Bone marrow (tissue), 2 donors: ENCODE measurements at places on chromosomes 4 and X.

DNA sequence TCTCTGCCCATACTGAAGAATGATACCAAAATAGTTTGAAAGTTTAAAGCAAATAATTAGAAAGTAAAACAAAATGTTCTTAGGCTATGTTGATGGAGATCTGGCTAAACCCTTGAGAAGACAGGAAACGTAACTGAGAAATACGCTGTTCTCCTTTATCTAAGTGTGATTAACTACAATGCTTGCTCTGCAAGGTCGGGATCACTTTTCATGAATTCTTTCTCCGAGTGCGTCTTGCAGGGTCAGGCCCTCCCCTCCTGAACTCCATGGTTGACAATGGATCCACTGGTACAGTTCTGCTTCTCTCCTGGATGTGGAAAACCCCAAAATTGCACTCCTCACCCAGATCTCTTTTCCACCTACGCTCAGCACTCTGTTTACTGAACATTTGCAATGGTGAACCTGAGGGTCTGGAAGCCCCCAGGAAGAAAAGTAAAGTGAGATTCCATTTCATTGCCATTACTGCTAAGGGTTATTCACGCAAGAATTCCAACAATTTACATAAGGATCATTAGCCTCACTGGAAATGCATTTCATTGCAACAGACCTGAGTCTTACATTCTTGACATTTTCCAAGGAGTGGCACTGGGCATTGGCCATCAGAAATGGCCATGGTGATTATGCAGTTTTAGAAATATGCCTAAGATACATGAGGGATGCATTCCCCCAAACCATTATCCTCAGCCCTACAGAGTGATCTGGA, 24.6 kb upstream of the WWC2 start:
- no peak for DNase-seq

GRCh38 chr4:143357161-143357845, 20.6 kb downstream of the GAB1 start:
- DNase-seq = no peak

DNA sequence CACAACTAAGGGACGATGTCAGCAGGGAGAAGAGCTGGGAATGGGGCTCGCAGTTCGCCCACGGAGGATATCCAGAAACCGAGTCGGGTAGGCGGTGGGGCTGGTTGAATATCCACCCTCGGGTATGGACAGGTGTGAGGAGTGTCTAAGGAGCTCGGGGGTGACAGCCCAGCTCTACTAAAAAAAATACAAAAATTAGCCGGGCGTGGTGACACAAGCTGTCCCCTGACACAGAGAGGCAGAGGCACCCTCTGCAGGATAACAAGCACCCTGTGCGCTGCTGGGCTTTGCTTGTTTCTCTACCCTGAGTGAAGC, 12.2 kb upstream of the ASMTL start:
- DNase-seq = no peak

DNA sequence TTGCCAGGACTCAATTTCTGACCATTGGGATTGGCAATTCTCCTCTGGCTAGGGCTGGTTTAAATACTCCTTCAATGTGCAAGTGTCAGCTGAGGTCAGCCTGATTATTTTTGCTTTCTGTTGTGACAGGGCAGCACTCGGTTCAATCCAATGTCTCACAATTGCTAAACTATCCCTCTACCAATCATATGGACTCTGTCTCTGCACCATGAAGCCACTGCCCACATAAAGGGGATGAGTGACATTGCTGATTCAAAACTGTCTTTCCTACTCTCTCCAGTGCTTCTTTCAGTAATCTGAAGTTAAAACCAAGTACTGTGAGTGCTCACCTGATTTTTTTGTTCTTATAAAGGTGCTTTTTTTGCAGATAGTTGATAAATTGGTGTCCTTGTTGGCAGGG, 1030.7 kb downstream of the GLUD2 start:
- DNase-seq = no peak

DNA sequence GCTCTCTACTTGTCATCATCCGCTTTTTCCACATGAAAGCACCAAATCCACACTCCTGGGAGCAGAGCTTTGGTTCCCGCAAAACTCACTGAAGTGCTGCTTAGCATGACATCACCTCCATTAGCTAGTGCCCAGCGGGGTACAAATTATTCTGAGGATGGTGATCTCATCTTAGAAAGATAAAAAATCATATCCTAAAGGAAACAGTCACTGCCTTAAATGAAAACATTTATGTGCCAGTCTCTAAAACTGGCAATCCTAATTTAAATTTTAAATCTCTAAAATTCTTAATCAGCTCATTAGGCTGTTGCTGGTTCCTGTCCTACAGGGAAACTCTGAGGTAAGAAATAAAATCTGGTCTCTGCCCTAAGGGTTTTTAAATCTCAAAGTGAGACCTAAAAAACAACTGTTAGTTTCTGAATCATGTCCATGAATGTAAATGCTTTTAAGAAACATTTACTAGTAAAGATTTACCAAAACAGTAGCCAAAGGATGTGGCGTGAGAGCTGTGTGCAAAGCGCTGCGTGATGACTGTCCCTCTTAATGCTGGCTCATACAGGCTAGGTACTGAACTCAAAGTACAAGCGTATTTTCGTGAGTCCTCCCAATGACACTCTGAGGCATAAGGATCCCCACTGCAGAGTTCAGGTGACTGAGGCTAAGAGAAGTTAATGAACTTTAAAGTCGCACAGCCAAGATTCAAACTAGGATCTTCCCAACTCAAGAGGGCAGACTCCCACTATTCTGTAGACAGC, 4.5 kb downstream of the CASP3 start:
- no peak for DNase-seq

DNA sequence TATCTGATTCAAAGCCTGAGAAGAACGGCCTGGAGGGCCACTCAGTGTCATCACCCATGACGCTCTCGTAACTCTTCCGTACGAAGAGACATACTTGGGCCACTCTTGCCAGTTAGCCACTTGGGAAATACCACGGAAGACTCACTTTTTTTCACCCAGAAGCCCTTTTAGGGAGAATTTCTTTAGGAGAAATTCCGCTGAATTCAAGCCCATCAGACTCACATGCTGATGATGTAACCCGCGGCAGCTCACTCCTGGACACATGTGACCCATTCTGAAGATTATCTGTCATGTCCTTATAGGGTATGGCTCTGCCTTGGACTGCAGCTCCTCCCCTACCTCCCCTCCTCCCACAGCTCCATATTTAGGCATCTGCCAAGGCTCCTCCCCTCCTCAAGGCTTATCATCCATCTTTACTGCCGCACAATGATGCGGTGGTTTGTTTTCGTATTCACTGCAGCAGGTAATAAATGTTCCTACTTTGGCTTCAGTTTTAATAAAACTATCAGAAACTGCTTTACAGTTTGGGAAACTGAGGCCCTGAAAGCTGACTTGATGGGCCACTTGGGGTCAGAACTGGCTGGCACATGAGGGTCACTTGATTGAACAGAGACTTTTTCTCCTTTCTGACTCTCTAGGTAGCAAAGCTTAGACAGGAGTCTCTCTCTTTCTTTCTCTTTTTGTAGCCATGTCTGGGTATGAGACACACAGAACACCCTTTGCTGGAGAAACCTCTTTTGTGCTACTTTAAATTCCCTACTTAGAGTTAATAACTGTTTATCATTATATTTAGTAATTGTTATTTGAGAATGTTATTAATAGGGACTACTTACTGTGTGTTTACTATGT, 42.1 kb downstream of the RHOH start:
- no peak for DNase-seq

DNA sequence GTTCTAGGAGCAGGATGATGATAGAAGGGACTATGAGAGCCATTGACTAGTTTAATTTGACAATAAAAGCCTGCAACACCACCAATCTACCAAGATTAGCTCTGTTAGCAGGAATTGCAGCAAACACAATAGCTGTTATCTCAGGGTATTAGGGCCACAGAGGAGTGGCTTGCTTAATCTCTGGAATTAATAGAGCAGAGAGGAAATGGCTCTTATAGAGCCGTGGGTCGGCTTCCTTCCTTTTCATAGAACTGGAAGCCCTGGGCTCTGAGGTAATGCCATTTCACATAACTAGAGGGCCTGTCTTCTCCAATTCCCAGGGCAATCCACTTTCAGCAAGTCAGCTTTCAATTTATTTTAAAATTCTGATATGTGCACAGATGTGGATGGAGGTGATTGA, 83.0 kb downstream of the MAMLD1 start:
- no peak for DNase-seq

- no peak for DNase-seq
Observed at GRCh38 chrX:9569876-9570301, 105.0 kb downstream of the TBL1X start.

- no peak for DNase-seq
Observed at GRCh38 chrX:29867971-29868370, 347.4 kb upstream of the MAGEB2 start.

- no peak for DNase-seq
Observed at GRCh38 chr4:144409525-144409924, 236.4 kb upstream of the HHIP start.

DNA sequence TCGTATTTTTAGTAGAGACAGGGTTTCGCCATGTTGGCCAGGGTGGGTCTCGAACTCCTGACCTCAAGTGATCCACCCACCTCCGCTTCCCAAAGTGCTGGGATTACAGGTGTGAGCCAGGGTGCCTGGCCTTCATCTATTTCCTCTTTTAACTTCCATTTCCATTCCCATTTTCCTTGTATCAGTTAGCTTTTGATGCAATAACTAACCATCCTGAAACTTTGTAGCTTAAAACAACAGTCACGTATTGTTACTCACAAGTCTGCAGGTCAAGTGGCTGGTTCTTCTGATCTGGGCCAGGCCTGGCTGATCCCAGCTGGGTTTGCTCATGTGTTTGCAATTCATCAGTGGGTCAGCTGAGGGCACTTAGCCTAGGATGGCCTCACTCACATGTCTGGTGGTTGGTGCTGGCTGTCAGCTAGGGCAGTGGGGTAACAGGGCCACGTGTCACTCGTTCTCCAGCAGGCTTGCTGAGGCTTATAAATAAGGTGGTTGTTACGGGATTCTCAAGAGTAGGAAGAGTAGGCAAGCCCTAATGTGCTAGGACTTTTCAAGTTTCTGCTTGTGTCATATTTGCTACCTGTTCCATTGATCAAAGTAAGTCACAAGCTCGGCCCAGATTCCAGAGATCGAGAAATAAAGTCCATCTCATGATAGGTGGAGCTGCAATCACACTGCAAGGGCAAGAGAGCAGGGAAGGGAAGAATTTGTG, 88.2 kb downstream of the SOWAHB start:
- no peak for DNase-seq

DNA sequence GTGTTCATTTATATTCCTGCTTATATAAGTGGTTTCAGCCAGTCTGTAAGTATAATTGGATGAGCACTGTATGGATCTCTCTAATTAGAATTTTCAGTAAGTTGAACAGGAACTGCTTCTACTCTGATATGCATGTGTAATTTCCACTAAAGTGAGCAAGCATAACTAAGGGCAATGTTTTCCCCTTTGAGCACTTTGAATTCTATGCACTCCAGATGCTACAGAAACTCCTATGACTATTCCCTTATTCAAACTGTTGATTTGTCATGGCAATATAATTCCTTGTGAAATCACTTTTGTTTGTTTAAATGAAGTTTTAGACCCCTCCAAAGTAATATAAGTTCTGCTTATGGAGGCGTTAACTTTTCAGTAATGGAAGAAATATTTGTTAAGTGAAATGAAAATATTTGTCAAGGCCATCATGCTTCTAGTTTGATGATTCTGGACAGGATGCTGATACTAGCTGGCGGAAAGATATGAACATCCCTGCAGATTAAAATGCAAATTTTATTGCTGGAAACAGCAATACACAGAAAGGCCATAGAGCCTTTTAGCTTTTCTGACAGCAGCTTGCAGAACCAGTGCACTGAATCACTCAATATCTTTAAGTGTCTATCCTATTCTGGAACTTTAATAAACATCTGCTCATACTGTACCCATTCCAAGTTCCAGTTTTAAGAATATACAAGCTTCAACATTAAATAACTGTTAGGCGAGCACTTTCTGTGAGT, 1460.8 kb downstream of the RAPGEF2 start:
- DNase-seq = no peak

DNA sequence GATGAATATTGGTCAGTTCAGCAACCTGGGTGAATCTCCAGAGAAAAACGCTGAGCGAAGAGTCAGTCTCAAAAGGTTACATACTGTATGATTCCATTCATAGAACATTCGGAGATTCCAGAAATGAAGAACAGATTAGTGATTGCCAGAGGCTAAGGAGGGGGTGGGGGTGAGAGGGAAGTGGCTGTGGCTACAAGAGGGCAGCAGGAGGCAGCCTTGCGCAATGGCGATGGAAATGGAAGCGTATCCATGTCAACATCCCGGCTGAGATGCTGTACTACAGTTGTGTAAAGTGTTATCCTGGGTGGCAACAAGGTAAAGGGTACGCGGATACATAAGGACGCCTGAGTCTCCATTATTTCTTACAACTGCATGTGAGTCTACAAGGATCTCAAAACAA, 18.0 kb downstream of the LYAR start:
- DNase-seq = no peak

DNA sequence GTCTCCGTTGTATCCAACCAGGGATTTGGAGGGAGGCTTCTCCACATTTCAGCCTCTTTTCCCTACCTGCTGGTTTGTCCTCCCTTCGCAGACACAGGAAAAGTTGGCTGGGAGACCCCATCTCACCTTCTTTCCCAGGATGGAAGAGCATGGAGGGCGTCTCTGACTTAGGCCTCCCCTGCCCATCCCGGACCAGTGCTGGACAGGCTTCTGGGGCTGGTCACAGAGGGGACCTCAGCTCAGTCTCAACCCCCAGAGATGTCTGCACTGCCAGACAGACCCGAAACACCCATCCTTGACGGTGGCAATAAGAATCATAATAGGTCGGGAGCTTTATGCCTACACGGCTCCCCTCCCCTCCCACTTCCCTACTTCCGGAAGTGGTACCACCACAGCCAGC, 1.6 kb downstream of the WFS1 start:
- DNase-seq = no peak

DNA sequence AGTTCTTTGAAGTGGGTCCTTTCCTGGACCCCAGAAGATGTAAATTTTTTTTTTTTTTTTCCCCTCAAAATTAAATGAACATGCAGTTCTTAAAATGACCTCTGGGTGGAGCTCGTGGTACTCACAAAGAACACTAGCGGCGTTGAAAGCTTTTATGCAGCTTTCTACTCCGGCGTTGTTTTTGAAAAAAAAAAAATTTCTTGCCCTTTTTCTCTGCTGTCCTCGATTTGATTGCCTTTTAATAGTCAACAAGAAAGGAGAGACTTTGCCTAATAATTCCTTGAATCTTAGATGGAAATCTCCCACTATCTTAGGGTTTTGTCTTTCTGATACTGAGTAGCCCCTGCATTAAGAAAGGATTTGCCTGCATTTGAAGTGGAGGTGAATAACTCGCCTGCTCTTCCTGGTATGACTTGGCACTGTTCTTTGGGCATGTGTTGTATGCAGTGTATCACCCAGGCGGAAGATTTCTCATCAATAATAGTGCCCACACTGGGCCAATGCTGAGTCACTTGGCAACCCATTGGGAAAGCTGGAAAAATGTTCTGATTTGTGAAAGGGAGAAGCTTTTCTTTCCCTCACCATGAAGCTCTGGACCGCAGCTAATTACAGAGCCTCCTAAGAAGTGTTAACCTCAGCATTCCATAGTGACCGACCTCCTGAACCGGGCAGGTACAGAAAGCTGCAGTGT, 104.0 kb downstream of the PHEX start:
- no peak for DNase-seq

- no peak for DNase-seq
Observed at GRCh38 chr4:26307037-26307800, 13.6 kb upstream of the RBPJ start.
